ENCODE measurements at places on chromosomes 16 and 17.

DNA sequence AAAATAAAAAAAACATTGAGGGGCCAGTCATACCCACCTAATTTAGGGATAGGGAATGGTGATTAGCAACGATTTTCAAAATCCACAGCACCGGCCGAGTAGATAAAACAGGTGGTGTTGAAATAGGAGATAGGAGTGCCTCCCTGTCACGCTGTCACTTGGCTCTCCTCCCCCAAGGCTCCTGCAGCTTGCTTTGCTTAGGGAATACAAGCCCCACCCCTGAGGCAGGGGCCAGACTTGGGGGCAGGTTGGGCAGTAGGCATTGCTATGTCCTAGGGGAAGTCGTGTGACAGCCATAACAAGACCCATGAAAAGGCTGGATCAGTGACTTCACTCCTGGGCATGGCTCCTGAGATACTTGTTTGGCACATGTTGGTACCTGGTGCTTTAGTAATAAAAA, 25.8 kb downstream of the POLR2A start:
- DNase-seq, result no peak

- DNase-seq, result no peak
Measured at GRCh38 chr17:48486557-48486956, 44.3 kb downstream of the HOXB1 start.

DNA sequence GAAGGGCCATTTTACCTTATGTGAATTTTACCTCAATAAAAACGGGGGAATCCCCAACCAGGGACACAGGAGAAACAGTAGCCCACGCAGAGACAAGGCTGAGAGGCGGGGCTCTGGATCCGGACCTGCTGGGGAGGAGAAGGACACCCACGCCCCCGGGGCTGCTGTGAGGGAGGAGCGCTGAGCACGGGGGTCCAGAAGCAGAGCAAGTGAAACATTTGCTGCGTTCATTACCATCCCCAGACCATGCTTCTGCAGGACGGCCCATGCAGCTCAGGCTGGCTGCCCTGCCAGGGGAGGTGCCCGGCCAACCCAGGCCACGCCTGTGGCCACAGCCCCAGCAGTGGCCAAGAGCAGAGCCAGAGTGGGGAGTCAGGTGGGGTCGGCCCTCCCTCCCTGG, 50.0 kb downstream of the KCNJ18 start:
- no peak for DNase-seq

- no peak for DNase-seq
Measured at GRCh38 chr17:42055027-42055426, 4.6 kb upstream of the C17orf113 start.

DNA sequence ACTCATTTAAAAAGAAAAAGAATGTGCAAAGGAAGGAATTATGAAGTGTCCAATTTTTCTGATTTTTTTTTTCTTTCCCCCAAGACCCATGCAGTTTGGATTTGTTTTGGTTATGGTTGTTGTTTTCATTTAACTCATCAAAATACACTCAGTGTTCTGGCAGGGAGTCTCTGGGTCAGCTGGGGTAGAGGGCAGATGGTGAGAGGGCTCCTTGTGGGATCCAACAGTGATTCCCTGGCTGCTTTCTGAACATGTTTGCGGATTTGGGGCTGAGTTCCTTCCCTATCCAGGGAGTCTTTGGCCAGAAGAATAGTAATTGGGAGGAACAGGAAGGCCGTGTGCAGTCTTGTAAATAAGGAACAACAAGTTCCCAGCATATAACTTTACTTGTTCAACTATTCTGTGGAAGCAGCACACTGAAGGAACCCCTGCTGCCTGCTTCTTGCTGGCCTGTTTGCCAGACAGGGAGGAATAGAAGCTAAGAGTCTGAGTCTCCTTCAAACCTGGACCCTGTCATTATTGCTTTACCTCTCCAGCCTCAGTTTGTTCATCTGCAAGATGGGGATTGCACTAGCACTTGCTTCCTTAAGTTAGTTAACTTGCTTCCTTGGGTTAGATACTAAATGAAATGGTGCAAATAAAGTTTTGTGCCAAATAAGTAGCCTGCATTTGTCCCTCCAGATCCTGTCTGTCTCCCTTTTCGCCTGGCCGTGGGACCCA, 32.1 kb downstream of the C17orf67 start:
- no peak for DNase-seq
